ENCODE measurements at places on chromosomes 3 and 15. TPM values are rescaled to one million over a fixed set of nuclear protein-coding genes. Genes with fewer than 3 reads are reported as not detected.
A peak's percentile ranks its signal among the peaks of the same experiment; 100 is the strongest.

RYR3 gene
- not detected for total RNA-seq

CFAP20DC gene
- total RNA-seq: 4.0 TPM

FBXO40 gene
- not detected for total RNA-seq

DNA sequence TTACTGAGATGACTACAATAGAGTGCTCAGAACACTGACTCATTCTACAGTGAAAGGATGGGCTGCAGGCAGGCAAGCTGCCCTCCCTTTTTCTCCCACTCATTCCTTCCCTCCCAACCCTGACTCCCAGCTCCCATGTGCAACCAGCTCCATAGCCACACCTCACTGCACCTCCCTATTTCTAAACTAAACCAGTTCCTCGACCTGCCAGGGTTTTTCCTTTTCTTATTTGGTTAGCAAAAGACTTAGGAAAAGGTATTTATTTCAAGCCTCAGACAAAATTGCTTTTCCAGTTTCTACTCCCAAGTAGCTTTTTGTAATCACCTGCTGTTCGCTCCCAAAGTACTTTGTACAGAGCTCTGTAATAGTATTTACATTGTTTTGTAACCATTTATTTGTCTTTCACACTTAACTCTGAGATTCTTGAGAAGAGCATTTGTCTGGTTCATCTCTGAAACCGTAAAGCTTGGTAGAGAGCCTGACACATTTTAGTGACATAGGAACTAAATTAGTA is 2.2 kb downstream of the AADAC start:
- no peak for DNase-seq

IL17RE gene
- total RNA-seq: 1.1 TPM

GRCh38 chr15:29765898-29766527 is 56.3 kb downstream of the TJP1 start:
- DNase-seq: no peak

GRCh38 chr15:39327005-39327730 is 253.7 kb upstream of the THBS1 start:
- DNase-seq: no peak

DNA sequence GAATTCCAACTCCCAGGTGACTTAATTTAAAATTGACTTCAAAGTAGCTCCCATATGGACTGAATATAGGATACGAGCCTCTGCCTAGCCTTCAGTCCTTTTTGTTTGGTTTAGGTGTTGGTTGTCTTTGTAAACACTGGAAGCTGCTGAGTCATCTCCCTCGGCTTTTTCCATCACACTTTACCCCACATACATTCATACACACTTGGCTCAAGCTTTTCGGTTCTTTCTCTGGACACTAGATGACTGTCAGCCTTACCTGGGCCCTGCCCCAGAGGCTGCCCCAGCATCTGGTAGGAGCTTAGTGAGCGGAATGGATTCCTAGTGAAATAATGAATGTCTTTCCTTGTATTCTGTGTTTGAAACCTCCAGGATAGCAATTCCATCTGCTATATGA is 201.5 kb upstream of the IL12A start:
- DNase-seq: peak; percentile 80

SKOR1 gene
- total RNA-seq: 0.21 TPM

TLR9 gene
- not detected for total RNA-seq

CKMT1A gene
- 4.6 TPM for total RNA-seq

- DNase-seq: no peak
Measured at GRCh38 chr3:156311431-156311830, 191.1 kb downstream of the KCNAB1 start.

DNA sequence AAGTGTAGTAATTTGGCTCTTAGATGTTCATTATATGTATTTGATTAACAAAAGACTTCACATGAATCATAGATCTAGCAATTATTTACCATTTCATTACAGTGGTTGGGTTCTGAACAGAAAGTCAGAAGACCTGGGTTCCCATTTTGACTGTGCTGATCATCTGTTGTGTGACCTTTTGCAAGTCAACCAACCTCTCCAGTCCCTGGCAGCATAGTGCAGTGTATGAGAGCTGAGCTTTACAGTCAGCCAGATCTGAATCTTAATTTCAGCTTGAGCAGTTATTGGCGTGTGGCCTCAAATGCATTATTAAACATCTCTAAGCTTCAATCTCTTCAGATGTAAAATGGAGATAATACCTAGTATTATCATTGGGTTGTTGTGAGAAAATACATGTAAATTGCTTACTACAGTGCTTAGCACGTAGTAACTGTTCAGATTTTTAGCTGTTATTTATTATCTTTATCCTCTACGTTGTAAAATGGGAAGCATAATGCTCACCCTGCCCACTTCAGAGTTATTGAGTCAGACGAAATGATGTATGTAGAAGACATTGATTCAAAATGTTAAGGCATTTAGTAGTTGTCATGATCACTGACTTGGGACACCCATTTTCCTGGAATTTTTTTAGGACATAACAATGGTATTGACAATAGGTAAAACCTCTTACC is 104.0 kb downstream of the KLHL25 start:
- no peak for DNase-seq

DNA sequence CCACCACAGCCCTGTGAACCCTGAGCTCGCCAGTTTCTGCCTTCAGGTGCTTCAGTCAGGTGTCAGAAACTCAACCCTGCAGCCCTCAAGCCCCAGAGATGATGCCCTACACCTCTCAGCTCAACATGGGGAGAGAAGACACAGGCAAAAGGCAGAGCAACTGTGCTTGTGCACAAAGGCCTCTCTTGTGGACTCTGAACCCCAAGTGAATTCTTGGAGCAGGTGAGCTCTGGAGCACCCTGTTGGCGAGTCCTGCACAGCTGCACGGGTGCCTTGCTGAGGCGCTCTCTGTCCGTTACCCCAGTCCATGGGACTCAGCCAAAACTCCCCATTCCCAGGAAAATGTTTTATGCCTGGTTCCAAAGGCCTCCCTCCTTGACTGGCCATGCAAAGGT is 197.0 kb downstream of the KLF13 start:
- DNase-seq: no peak

DNA sequence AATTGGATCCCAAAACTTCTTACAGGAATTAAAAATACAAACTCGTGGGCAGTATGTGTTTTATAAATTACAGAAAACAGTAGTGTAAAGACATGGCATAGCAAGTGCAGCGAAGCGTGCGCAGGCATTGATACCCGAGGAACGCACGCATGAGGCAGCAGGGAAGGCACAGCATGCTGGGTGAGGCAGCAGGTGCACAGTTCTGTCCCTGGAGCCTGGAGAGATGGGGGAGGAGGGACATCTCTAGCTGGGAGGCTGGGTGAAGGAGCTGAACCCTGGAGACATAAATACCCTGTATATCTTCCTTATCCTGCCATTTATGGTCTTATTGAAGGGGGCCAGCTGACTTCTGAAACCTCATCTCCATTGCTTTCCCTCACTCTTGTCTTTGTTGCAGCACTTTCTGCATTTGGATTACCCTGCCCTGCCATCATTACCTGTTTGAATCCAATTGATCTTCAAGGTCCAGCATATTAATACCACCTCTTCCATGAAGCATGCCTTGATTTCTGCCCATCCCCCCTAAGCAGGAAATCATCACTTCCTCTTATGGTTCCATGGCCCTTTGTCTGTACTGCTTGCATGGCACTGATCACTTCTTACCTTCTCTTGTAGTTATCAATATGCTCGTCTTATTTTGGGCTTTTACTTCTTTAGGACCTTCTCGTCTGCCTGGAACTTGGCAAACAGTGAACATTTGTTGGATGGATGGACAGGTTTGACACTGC is 20.5 kb downstream of the LPP start:
- DNase-seq: no peak

KLHL6 gene
- total RNA-seq: 0.03 TPM

GRCh38 chr15:80977627-80978036 is 12.0 kb downstream of the MESD start:
- no peak for DNase-seq

- no peak for DNase-seq
Measured at GRCh38 chr3:119187266-119187665, 13.9 kb downstream of the UPK1B start.

DNA sequence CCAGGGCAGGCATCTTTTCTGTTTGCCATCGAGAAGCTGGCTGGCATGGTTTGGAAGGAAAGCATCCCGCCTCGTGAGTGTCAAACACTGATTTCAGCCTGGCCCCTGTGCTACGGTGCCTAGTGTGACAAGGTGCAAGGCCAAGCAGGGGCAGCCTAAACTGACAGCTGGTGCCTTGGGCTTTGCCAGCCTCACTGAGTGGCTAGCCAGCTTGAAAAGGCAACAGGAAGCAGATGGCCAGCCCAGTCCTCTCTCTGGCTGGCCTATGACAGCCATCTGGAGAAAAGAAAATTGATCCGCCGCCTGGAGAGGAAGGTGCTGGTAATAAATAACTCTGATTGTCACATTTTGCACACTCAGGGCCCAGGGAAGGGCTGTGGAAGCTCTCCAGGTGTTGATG is 52.2 kb downstream of the C3orf85 start:
- no peak for DNase-seq

DNA sequence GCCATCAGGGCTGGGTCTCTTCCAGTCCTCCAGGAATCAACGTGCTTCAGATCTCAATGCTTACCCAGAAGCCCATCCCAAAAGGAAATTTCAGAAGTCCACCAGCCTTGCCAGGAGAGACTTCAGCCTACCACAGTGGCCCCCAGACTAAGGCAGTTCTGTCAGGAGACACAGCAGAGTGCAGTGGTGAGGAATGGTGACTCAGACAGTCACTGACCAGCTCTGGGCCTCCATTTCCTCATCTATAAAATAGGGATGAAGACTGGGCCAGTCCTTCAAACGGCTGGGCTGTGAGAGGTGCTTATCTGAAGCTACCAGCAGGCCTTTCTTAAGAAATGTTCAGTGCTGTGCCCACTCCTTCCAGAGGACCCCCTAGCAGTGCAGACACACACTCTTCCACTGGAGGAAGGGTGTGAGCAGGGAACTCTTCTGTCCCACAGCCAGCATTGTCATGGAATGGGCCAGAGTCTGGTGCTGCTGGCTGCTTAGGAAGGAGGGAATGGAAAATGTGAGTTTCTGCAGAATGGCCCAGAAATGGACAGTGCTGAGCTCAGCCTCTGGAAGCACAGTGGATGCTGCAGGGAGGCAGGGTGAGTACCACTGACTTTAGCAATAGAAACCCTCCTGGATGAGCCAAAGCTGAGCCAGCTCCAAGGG is 41.6 kb upstream of the DUSP7 start:
- no peak for DNase-seq

DNA sequence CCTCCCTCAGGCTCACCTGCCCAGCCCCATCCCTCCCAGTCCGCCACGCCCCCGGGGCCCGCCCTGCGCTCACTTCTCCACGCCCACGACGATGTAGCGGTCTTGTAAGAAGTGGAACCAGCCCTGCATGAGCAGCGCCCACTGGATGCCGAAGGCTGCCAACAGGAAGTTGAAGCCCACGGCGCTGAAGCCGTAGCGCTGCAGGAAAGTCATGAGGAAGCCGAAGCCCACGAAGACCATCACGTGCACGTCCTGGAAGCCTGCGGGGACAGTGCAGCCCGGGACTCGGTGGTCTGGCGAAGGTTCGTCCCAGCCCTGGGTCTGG is 9.7 kb downstream of the RHCG start:
- no peak for DNase-seq

UNC13C gene
- not detected for total RNA-seq

DNA sequence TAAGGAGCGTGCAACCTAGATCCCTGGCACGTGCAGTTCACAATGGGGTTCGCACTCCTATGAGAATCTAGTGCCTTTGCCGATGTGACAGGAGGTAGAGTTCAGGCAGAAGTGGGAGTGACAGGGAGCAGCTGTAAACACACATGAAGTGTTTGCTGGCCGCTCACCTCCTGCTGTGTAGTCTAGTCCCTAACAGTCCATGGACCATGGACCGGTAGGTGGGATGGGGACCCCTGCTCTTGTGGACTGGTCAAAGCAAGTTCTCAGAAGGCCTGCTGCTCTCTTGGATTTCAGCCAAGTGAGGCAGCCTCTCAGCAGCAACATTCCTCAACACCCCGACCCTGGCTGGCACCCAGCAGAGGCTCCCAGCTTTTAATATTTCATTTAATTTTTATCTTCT is 58.2 kb upstream of the SNRPA1 start:
- no peak for DNase-seq

ZCWPW2 gene
- total RNA-seq: 0.82 TPM

DNA sequence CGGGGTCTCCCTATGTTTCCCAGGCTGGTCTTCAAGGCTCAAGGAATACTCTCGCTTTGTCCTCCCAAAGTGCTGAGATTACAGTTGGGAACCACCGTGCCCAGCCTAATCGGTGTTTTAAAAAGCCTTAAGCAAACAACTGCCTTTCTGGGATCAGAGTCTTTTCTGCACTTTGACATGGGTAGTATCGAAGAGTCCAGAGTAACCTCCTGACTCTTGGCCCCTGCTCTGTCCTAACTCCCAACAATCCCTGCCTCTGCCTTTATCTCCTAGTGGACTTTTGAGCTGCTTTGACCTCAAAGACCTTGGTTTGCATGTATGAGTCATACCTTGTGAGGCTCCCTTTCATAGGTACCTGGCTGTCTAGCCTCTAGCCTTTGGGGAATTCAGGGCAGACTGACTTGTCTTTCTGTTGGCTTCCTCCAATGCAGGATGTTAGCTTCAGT is 21.0 kb upstream of the HACD2 start:
- DNase-seq: no peak

GLDN gene
- 0.57 TPM for total RNA-seq

GRCh38 chr15:72265031-72265430 is 7.3 kb downstream of the PARP6 start:
- DNase-seq: no peak

- DNase-seq: no peak
Measured at GRCh38 chr3:124276539-124277143, 284.7 kb upstream of the ROPN1 start.

GRCh38 chr3:115999001-115999585 is 375.8 kb downstream of the GAP43 start:
- no peak for DNase-seq

- DNase-seq: no peak
Measured at GRCh38 chr15:35929740-35930444, 383.9 kb upstream of the DPH6 start.

GRCh38 chr3:59772416-59773408 is 722.9 kb upstream of the CFAP20DC start:
- no peak for DNase-seq

GRCh38 chr3:58833491-58833890 is 166.9 kb upstream of the FAM3D start:
- no peak for DNase-seq

- DNase-seq: no peak
Measured at GRCh38 chr3:96966181-96966929, 152.0 kb downstream of the EPHA6 start.

DNA sequence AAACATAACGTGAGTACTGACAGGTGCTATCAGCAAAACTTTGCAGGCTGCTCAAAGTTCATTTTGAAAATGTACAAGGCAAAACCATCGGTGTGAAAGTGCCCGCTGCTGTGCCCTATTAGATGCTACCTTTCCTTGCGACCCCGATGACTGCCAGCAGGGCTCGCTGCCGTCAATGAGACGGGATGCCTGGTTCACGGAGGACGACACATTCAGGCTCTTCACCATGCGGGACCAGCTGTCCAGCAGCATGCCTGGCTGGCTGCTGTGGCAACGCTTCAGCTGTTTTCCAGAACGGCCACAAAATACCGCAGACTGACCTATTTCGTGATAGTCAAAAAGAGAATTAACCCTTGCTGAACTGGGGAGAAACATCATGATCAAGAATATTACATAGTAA is 92.7 kb upstream of the OCA2 start:
- DNase-seq: no peak

- peak; percentile 58 for DNase-seq
Measured at GRCh38 chr3:183122257-183122932, 23.1 kb upstream of the MCCC1 start.

- no peak for DNase-seq
Measured at GRCh38 chr3:7754653-7755441, 746.8 kb upstream of the LMCD1 start.

TMCO5A gene
- not detected for total RNA-seq

GRCh38 chr3:197836244-197836643 is 45.2 kb downstream of the LRCH3 start:
- DNase-seq: no peak

SPRED1 gene
- 29.6 TPM for total RNA-seq
